ENCODE measurements at places on chromosomes 6 and 20.

DNA sequence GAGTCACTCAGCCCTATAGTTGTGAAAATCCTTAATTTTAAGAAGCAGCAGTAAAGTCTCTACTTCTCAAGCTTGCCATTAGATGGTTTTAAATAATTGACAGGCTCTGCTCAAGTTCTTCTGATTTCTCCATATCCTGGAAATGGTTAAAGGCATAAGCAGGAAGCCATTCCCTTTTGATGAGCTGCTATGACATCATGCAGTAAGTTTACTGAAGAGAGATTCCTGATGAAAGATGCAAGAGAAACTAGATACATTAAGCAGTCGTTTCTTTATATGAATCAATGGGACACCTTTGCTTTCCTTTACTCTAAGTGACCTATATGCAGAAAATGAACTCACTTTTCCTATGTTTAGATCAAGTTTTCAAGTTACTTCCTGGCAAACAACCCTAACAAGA is 9.8 kb downstream of the POPDC3 start:
- no peak for DNase-seq

DNA sequence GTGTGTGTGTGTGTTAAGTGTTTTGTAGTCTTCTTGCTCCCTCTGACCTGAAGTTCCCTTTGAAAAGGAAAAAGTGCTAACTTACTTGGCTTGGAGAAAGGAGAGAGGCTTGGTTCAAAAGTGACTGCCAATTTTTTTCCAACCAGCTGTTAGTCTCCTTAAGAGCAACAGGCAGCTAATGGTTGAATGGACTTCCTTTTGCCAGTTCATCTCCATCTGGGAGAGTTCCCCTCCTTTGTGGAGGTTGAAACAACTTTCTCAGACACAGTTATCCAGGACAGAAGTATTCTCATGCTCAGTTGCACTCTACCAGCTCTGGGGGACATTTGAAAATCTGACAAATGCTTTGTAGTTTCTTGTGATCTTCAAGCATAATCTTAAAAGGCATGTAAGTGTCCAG is 4.5 kb downstream of the RIPOR2 start:
- no peak for DNase-seq

DNA sequence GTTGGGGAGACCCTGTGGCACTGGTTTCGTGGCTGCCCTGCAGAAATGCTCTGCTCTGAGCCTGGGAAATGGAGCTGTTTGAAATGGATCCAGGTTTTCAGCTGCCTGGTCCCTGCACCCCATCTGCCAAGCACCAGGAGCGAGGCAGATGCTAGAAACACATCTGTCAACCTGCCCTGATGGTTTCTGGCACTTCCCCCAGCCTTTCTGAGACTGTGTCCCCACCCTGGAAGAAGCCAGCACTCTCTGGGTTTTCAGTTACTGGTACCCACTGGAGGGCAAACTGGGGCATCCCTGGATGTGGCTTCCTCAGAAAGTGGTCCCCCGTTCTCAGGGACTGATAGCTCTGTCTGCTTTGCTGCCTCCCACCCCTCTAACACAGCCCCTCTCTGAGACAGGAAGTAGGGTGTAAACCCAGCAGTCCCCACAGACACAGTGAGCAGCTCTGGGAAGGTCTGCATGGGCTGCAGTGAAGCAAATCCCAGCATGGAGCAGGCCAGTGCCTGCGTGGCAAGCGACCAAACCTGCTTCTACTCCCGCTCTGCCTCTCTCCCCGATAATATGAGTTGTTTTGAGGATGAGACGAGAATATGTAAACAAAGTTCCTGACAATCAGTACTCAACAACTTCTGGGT is 54.2 kb upstream of the MAFB start:
- DNase-seq, result no peak

- no peak for DNase-seq
Observed at GRCh38 chr6:104162036-104162669, 697.6 kb downstream of the HACE1 start.

- DNase-seq, result no peak
Observed at GRCh38 chr6:25971187-25971821, 8.7 kb downstream of the TRIM38 start.

DNA sequence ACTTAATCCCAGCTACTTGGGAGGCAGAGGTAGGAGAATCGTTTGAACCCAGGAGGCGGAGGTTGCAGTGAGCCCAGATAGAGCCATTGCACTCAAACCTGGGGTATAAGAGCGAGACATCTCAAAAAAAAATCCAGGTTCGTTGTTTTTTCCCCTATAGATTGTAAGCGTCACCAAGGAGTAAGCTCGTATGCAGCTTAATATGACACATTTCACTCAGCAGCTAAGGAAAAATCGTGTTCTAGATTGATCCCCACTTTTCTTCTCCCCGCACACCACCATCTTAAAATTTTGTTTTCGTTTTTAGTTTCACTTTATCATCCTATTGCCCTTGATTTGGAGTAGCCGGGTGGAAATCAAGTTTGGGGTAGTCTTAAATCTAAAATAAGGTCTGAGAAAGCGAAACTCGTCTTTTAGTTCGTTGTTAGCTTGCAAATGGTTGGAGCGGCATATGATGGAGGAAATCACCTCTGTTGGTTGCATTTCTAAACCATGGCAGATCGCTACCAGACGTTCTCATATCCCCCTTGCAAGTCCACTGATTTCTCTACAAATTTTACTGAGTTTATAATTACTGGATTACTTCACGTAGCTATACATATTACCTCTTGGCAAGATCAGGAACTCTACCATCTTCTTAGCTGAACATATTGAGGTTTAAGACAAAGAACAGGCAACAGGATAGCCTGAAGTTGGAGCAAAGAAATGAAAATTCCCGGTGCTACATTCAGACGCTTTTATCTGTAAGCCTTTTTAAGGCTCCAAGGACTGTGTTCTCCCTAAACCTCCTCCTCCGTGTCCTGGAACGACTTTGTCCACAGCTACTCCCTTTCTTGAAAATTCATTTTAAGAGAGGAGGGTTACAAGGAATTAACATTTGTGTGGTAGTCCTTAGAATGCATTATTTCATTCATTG is 91.1 kb upstream of the BTN3A2 start:
- peak; percentile 28 for DNase-seq

DNA sequence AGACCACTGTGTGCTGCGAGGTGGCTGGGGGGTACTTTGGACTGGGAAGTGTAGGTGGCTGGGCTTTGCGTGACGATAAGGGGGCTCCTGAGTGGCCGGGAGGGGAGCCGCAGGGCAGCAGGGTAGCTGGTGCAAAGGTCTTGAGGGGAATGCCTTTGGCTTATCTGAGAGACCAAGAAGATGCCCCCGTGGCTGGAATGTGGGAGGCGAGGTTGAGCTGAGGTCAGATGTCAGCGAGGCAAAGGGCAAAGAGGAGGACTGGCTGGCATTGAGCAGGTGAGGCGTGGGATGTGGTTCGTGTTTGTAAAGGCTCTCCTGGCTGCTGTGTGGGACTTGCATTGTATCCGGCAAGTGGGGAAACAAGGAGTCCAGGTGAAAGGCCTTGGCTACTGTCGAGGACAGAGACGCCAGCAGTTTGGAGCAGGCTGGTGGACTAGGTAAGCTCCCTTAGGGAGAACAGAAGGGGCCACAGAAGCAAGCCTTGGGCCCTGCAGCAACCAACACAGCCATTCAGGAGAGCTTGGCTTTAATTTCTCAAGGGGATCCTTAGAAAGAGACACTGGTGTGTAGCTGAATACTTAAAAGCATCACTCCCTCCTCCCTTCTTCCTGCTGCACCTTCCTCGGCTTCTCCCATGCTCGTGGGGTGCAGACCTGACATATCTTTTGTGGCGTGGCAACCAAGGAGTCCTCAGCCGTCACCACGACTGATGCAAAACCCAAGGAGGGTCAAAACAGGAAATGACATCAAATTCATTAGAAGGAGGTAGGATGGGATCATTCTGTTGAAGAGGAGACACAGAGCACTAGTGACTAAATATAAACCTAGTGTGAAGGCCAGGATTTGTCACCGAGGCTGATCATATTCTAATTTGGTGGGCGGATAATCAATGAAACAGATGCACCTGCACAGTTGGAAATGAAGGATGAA is 53.5 kb upstream of the ERVFRD-1 start:
- DNase-seq, result no peak

DNA sequence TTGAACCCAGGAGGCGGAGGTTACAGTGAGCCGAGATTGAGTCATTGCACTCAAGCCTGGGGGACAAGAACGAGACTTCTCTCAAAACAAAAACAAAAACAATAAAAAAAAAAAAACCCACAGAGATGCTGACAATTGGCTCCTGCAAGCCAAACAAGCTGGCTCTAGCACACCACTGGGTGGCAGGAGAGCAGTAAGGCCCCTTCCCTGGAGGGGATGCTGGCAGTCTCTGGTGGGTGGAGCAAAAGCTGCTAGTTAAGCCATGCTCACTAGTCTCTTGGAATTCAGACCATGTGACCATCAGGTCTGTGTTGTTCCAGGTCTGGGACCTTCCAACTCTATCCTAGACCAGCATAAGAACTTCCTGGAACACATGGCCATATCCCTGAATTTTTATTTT is 18.9 kb upstream of the DSN1 start:
- peak; percentile 15 for DNase-seq

DNA sequence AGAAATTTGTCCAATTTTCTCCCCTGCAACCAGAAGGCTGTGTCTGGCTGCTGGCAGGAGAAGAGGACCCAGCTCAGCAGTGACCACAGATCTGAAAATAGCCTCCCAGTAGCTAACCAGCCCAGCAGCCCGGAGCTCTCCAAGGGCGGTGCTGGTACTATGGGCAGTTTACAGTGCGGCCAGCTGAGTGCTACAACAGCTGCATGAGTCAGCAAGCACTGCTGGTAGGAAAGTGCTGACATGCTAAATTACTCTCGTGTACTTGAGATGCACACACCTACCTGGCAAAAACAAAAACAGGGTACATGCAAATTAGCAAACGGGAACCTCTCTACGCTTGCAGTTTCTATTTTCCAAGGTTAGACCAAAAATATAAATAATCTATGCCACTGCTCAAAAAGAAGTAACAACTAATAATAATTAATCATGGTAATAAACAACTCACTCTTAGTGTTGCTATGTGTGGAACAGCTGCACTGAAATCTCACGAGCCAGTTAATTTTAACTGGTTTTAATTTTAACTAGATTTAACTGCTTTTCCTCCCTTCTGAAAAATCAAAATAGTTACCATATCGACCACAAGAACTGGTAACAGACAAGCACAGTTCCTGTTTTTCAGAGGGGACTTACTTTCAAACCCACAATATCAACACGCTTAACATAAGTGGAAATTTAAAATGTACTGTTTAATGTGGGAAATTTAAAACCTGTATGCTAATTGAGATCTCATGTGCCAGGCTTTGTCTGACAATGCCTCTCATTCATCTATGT is 10.8 kb downstream of the BACH2 start:
- peak; percentile 85 for DNase-seq

GRCh38 chr6:22334778-22335177 is 37.9 kb upstream of the PRL start:
- no peak for DNase-seq

DNA sequence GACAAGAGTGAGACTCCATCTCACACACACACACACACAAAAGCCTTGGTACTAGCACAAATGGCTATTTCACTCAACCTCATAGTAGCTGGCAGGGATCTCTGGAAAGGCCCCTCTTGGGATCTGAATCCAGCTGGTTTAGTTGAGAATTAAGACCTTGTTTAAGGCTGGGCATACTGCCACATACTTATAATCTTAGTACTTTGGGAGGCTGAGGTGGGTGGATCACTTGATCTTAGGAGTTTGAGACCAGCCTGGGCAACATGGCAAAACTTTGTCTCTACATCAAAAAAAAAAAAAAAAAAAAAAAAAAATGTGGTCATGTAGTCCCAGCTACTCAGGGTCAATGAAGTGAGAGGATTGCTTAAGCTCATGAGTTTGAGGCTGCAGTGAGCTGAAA is 628.3 kb downstream of the MMUT start:
- DNase-seq, result no peak

GRCh38 chr20:8663424-8663823 is 405.5 kb upstream of the PLCB4 start:
- DNase-seq, result no peak
